Fibroblast of mammary gland (primary cell): ENCODE measurements at places on chromosomes 11 and 22.

DNA sequence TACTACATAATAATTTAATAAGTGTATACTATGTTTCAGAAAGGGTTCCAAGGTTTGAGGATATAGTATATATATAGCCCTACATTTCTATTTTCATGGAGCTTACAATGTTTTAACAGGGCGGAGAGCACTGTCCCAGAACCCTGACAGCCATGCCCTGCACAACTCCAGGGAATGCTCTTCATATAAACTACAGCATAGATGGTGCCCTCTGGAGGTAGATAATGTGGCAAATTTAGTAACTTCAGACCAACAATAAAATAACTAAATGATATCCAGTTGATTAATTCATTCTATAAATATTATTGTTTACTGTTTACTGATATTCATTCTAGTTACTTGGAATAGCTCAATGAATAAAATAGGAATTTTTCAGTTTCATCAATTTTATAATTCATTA lies 693.7 kb upstream of the CCDC179 start:
- peak; percentile 6 for DNase-seq

GRCh38 chr11:32809313-32809712 lies 14.9 kb upstream of the CCDC73 start:
- DNase-seq, result peak; percentile 76

DNA sequence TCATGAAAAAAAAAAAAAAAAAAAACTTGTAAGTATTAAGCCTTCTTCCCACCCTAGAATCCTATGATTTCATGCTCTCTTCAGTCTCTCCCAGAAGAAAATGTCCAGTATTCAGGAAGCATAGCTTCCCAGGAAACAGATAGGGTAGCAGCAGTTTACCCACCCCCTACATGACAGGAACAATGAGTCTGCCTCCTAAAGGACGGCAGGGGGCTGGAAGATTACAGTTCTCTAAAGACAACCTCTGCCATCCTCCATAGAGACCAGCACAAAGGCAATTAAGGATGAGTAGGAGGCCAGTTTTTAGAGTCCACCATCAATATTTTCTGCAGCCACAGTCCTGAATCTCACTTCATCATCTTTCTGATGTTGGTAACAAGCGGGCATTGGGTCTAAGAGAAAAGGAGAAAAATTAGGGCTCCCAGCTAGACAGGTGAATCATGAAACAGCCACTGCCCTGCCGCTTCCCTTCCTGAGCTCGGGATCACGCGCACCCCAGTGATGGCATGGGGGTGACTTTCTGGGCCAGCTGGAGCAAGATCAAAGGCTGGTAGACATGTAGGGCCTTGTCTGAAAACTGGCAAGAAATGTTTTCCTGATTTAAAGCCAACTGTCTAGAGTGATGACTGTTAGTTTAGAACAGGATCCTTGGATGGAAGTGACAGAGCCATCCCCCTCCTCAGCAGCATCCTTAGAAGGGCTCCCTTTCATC lies 322.8 kb downstream of the LARGE1 start:
- no peak for DNase-seq

DNA sequence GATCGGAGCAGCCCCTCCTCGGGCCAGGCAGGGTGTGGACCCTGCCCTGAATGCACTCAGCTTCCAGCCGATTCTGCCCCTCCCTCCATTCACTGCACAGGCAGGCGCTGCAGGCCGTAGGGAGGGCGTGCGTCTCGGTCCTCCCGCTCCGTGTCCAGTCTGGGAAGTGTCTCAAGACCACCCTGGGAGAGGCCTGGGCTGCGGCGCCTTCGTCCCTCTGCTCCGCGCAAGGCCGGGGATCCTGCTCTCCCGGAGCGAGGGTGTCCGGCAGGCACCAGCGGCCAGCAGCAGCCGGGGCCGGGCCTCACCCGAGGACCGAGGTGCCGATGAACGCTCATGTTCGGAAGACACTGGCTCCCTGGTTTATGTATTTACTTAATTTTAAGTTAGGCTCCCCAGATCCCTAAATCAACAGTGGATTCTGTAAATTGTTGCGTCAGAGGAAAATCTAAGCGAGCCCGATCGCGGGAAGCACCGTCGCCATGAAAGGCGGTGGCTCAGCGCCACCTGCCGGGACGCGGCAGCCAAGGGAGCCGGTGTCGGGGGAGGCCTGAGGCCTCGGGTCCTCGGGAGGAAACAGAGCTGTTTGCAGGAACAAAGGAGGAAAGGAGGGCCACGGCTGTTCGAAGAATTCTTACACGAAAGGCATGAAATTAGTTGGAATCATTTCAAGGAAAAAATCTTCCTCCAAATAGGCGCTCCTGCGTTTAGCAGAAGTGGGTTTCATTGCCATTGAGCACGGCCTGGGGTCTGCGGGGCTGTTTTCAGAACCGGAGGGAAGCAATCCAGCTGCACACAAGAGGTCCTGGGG lies 195.3 kb downstream of the BRD1 start:
- DNase-seq, result peak; percentile 28

- DNase-seq, result no peak
Measured at GRCh38 chr11:125968354-125968753, 22.5 kb downstream of the VSIG10L2 start.
